ENCODE measurements at places on chromosomes 13 and 19.
A peak's percentile ranks its signal among the peaks of the same experiment; 100 is the strongest.

GRCh38 chr19:55651236-55651635, 3.2 kb downstream of the CCDC106 start:
- no peak for DNase-seq

GRCh38 chr13:99031832-99032231, 54.0 kb upstream of the DOCK9 start:
- no peak for DNase-seq

DNA sequence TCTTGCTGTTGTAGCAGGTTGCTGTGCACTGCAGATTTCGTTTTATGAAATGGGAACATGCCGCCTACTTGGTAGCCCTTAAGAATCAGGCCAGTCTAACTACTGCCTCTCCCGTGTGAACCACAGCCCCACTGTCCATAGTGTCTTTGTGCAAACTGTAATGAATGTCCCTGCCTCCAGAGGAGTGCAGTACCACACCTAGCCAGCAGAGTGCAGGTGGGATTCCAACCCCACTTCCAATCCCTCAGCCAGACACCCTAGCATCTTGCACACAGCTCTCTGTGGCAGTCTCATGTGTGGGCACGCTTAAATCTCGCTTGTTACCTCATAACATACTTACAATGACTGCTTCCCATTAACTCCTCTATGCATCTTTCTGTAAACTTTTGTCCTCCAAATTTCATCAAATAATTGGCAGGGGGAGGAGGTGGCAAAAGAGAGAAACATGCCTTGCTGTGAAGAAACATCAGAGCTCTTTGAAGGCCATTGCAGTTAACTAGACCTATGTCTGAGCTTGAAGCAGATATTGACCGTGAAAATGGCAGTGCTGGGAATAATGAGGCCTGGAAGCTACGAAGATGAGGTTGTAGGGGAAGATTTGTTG, 47.2 kb downstream of the ZAR1L start:
- no peak for DNase-seq

GRCh38 chr19:43560687-43561086, 14.6 kb downstream of the XRCC1 start:
- DNase-seq = no peak

- DNase-seq = peak; percentile 30
Observed at GRCh38 chr19:29967623-29968022, 25.6 kb downstream of the URI1 start.

- no peak for DNase-seq
Observed at GRCh38 chr19:28140201-28140600, 1072.8 kb downstream of the UQCRFS1 start.

GRCh38 chr13:43963726-43964125, 84.0 kb downstream of the LACC1 start:
- no peak for DNase-seq

DNA sequence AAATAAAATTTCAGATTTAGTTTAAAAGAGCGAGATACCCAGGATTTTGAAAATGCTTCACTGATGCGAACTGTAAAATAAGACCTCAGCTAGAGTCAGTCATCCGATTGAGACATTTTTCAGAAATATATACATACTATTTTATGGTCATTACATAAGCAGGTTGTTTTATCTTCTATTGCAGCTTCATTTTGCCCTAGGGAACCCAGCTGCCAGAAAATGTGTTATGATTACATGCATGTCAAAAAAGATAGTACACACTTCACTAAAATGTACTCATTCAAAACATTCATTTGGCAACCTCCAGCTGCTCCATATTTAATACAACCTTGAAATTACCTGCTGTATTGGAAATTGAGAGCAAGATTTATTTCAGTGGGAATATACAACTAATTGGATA, 483.8 kb upstream of the SLITRK6 start:
- DNase-seq = no peak

GRCh38 chr13:106088085-106088484, 447.4 kb downstream of the EFNB2 start:
- peak; percentile 83 for DNase-seq

GRCh38 chr19:38451036-38451435, 17.5 kb downstream of the RYR1 start:
- DNase-seq = no peak

DNA sequence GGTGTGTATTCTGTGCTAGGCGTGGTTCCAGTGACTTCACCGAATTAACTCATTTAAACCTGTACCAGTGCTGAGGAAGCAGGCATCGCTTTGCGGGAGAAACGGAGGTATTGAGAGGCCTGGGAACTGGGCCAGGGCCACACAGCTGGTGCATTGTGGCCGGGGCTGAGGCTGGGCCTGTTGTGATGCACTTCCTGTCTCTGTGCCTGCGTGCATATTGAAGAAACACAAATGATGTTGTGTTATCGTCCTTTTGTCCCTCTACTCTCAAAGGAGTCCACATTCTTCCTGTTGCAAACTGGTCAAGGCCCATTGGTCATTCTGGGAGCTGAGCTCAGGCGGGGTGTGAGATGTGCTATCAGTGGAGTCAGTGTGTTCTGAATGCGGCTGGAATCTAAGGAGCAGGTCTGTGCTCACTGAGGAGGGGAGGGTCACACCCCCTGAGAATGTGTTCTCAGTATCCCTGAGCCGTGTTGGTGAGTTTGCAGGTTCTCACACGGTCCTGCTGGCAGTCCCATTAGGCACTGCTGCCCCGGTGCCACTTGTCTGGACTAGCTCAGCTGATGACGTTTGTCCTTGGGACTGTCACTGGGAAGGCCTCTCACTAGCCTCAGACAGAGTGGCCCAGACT, 62.1 kb downstream of the ARHGEF7 start:
- DNase-seq = peak; percentile 83

GRCh38 chr19:46082728-46083050, 41.8 kb downstream of the IGFL3 start:
- peak; percentile 80 for DNase-seq

DNA sequence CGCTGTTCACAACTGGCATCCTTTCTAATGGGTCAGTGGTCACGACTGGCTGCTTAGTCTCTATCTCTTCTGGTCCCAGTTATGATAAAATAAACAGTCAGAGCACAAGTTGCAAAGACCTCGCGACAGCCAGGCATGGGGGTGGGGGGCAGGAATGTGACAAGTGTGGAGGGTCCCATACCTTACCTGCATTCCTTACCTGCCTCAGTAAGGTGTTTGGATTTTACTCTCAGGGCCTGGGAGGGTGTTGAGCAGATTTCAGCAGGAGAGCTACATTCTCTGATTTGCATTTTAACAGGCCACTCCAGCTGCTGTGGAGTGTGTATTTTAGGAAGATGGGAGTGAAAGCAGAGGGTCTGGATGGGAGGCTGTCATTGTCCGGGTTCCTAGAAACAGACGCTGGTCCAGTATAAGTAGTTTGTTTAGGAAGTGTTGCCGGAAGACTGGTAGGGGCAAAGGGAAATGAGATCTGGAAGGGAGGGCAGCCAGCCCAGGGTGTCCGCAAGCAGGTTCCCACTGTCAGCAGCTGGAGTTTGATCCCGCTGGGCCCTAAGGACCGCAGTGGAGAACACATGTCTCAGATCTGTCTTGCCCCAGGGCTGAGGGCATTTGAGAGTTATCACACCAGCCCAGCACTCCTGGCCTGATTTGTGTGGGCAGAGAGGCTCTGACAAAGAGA, 920.0 kb downstream of the UQCRFS1 start:
- DNase-seq = no peak

DNA sequence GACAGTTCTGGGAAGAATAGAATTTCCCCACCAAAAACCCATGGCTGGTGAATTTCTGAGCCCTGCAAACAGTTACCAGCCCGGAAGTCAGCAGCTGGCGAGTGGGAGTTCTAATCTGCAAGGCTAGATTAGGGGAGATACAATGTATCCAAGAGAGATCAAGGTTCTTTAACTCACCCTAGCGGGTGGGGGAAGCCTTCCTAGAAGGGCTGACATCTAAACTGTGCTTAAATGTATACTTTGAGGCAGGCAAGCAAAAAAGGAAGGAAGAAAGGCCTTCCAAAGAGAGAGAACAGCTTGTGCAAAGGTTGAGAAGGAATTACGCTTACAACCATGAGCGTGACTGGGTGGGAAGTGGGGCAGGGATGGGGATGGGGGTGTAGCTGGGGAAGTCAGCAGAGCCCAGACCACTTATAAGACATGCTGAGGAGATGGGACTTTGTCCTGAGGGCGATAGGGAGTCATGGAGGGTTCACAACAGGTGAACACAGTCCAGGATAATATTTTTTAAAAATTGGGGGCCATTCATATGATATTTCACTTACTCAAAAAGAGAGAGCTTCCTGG, 20.8 kb upstream of the ZNRF4 start:
- DNase-seq = peak; percentile 22

GRCh38 chr13:22325761-22326160, 654.9 kb downstream of the FGF9 start:
- no peak for DNase-seq
